Right ventricle myocardium inferior (tissue), 1 donor: ENCODE measurements at places on chromosomes 4 and X. TPM values are rescaled to one million over a fixed set of nuclear protein-coding genes. Genes with fewer than 3 reads are reported as not detected.

DNA sequence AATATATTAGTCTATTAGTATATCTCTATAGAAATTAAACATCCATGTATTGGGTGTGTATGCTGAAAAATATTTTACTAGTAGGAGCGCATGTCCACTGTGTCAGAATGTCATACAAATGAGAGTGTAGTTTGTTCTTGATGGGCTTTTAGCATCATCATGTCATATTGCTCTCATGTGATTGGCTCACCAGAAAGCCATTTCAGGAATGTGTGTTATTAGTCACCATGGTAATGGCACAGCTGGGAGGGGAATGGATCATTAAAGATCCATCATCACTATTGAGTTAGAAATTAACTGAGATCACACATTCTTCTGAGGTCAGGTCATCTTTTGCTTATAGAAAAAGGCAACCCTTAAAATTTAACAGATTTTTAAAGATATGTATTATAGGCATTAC, 77.3 kb downstream of the PHEX start:
- no peak for DNase-seq

DNA sequence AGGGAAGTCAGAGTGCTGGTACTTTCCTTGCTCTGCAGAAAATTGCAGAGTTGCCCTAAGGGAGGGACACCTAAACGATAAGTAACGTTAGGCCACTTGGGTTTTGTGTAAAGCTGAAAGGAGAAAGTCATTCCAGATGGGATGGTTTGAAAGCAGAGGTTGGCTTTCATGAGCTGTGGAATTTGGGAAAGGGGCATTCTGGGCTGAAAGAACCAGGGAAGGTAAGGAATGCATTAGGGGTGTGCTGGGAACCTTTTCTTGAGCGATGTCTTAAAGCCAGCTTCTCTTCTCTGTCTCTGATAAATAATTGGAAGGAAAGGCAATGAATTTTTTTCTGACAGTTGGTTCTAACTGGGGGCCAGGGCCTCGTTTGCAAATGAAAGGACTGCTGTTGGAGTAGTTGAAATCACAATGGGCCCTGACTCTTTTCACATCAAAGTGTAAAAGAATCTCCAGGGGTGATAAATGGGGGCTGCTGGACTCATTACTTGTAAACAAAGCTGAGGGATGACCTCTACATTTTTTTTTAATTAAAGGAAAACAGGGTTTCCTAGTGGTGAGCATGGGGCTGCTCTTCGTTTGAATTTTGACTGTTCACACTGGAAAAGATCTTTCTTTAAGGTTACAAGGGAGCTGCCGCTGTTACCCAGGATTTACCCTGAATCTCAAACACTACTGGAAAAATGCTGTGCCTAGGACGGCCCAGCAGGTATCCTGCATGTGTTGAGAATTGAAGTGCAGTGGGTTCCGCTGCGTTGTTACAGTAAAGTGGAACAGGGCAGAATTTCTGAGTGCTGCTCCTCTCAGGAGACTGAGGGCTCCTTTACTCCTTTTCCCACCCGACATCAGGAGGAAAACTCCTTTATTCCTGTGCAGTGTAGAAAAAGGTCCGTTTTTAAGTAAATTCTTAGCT, 25.0 kb downstream of the AFF1 start:
- DNase-seq: no peak

DNA sequence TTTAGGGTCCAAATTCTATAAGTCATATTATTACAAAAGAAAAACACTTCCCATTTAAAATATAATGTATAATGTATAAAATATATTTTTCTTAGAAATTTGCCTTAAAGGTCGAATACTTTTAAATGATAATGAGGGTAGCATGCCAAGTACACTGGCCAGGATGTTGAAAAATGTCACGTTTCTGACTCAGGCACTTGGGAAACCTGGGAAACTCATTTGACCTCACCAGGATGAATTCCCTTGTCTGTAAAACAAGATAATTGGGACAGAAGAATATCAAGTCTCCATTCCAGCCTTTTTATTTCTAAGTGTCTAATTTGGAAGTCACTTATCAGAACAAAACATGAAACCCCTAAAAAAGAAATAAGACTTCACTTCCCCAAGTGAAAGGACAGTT, 3.4 kb upstream of the SLC39A8 start:
- DNase-seq: no peak

DNA sequence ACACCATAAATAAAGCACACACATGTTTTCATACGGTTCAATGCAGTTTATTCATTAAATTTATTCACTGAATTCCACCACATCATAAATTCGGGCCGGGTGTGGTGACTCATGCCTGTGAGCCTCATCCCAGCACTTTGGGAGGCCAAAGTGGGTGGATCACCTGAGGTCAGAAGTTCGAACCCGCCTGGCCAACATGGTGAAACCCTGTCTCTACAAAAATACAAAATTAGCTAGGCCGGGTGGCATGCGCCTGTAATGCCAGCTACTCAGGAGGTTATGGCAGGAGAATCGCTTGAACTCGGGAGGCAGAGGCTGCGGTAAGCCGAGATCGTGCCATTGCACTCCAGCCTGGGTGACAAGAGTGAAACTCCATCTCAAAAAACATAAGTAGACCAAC, 131.6 kb downstream of the PDS5A start:
- DNase-seq: no peak

DNA sequence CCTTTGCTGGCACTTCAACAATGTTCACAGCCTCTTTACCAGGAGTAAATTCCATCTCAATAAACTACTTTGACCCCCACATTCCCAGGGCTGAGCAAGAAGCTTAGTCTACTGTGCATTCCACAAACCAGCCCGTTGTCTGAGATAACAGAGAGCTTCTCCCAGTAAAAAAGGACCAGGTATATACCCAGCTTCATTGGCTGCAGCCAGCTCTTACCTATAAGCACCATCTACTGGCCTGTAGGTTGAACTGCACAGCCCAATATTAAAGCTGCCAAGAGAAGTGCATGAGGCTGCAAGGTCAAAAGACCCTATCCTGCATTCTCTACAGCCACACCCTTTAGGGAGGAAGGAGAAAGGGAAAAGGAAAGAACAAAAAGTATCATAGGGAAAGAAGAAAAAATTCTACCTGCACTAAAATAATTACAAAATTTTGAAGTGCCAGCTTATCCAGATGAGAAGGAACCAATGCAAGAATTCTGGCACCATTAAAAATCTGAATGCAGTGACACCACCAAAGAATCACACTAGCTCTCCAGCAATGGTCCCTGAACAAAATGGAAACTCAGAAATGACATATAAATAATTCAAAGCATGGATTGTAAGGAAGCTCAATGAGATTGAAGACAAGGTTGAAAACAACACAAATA, 45.7 kb upstream of the INTU start:
- no peak for DNase-seq

GRCh38 chrX:48933757-48934156, 14.9 kb upstream of the PIM2 start:
- DNase-seq: no peak

DNA sequence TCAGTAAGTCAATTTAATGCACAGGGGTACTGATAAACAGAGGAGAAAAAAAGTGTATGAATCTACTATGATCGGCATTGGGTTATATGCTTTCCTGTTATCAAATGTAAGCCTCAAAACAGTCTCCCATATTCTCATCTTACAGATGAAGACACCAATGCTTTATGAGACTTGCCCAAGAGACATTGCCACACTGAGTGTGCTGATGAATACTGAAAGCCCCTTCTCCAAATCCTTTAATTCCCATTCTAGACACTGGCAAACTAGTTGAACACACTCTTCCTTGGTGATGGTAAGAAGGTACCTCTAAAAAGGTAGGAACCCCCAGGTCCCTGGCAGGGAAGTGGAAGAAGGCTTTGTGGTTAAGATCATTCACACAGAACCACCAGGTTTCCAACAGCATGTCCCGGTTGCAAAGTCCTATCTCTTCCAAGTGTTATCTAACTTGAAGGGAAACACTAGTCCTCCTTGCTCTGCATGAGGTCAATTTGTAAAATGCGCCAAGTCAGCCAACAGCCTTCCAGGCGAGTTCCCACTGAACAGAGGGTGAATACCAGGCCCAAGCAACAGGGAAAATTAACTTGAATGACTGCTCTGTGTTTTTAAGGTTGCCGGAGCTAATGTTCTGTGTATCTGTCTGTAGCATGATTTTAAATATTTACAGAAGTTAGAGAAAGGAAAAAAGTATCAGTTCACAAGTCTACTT, 5.1 kb downstream of the SETD7 start:
- no peak for DNase-seq

GRCh38 chr4:20109391-20109790, 142.3 kb upstream of the SLIT2 start:
- DNase-seq: no peak

DNA sequence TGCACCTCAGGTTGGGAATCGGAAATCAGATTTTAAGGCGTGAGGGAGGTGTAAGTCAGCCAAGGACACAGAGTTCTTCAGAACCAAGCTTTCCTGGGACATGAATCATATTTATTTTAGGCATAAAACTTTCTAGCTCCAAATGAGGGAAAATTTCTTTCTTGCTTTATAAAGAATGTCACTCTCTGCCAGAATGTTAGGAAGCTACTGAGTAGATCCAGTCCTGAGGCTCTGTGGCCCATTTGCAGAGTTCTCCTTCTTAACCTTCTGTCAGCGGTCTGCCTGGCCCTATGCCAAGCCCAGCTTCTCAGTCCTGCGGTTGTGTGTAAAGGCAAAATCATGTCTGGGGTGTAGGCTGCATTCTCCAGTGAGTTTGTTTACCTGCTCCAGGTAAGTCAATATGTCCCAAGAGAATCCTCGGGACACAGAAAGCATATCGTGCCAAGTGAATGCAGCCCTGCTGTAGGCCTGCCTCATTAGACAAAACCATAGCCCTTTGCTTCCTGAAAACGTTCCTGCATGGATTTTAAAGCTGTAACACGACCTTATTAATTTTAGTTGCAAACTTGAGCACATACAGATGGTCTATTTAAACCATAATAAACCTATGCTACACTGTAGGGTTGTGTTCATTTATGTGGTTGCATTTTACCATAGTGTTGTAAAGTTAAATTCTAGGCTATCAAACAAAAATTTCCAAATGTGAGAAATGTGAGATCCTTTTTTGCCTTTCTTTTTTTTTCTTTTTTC, 29.2 kb upstream of the CCNI start:
- DNase-seq: peak; percentile 81

DNA sequence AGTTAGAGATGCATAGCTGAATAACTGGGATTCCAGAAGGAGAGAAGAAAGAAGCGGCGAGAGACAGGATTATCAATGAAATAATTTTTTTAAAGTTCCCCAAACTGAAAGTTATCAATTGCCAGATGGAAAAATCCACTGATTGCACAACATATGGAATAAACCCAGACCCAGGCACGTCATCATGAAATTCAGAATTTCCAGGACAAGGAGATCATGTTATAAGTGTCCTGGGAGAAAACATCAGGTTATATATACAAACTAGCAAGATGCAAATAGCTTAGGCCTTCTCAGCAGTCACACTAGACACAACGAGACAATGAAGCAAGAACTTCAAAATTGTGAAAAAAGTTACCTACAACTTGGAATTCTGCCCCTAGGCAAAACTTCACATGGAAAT, 200.0 kb downstream of the PALLD start:
- DNase-seq: no peak

- DNase-seq: no peak
These were observed 60.0 kb downstream of the TIGD2 start for GRCh38 chr4:89171176-89171805.

- no peak for DNase-seq
These were observed 39.8 kb downstream of the GRIA3 start for GRCh38 chrX:123223859-123224258.

- no peak for DNase-seq
These were observed 14.7 kb upstream of the ATP8A1 start for GRCh38 chr4:42671431-42672194.

- DNase-seq: no peak
These were observed 62.3 kb upstream of the RELL1 start for GRCh38 chr4:37748485-37748884.

- DNase-seq: no peak
These were observed 44.2 kb upstream of the RHOH start for GRCh38 chr4:40152637-40153036.

GRCh38 chrX:16826207-16826606, 39.9 kb downstream of the TXLNG start:
- no peak for DNase-seq

DNA sequence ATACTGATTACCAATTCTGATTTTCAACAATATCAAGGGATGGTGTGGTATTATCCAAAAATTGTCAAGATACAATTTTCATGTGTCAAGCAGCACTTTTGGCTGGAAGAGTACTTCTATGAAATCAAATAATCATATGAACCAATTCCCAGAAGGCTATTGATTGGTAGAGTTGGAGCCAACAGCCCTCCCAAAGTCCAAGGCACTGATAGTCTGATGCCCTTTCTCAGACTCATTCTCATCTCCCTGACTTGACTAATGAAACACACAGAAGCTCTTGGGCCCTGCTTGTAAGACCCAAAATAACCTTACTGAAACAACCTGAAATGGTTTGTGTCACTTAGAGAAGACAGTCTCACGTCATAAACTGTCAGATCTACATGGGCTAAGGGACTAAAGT, 48.9 kb downstream of the ATP11C start:
- DNase-seq: no peak

- DNase-seq: no peak
These were observed 2.6 kb downstream of the AMER1 start for GRCh38 chrX:64202808-64203325.

DNA sequence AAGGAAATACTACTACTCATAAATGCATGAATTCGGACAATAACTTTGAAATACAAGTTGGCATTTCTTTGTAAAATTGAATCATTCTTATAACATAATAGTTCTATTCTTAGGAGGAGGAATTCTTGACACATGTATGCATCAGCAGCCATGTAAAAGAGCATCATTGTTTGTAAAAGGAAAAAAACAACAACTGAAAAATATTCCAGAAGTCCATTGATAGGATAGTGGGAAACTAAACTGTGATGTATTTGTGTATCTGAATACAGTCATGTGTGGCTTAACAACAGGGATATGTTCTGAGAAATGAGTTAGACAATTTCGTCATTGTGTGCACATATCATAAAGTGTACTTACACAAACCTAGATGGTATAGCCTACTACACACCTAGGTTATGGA, 102.0 kb upstream of the SH3RF1 start:
- DNase-seq: no peak

GRCh38 chrX:2799369-2799768, 29.4 kb upstream of the GYG2 start:
- DNase-seq: no peak

GRCh38 chrX:40652664-40653063, 5.3 kb upstream of the CXorf38 start:
- no peak for DNase-seq

- DNase-seq: no peak
These were observed 424.2 kb downstream of the PDGFC start for GRCh38 chr4:156547439-156547838.

- no peak for DNase-seq
These were observed 18.8 kb downstream of the FRYL start for GRCh38 chr4:48761286-48761685.

GRCh38 chr4:121562811-121563210, 134.0 kb downstream of the ANXA5 start:
- DNase-seq: no peak

SSX4B gene
- total RNA-seq: not detected

MED12 gene
- total RNA-seq: 19.4 TPM

PLA2G12A gene
- 64.8 TPM for total RNA-seq

CENPC gene
- 7.3 TPM for total RNA-seq

GPRIN3 gene
- total RNA-seq: 5.9 TPM

SEC24B gene
- 26.1 TPM for total RNA-seq

EGF gene
- total RNA-seq: 13.1 TPM

DIPK2B gene
- 21.4 TPM for total RNA-seq

CD38 gene
- total RNA-seq: 2.2 TPM

CD40LG gene
- total RNA-seq: not detected
